HFFc6 (cell line): ENCODE measurements at places on chromosomes 3 and 15. TPM values are rescaled to one million over a fixed set of nuclear protein-coding genes. Genes with fewer than 3 reads are reported as not detected.
A peak's percentile ranks its signal among the peaks of the same experiment; 100 is the strongest.

- no peaks in the 10 kb centered on the region for H3K36me3 ChIP-seq
- DNase-seq, result peak; percentile 64
- H3K27me3 ChIP-seq, result no peaks in the 10 kb centered on the region
- H3K4me3 ChIP-seq, result peak overlapping the region; percentile 72
Measured at GRCh38 chr15:88920186-88920891, 7.2 kb upstream of the MFGE8 start.

DNA sequence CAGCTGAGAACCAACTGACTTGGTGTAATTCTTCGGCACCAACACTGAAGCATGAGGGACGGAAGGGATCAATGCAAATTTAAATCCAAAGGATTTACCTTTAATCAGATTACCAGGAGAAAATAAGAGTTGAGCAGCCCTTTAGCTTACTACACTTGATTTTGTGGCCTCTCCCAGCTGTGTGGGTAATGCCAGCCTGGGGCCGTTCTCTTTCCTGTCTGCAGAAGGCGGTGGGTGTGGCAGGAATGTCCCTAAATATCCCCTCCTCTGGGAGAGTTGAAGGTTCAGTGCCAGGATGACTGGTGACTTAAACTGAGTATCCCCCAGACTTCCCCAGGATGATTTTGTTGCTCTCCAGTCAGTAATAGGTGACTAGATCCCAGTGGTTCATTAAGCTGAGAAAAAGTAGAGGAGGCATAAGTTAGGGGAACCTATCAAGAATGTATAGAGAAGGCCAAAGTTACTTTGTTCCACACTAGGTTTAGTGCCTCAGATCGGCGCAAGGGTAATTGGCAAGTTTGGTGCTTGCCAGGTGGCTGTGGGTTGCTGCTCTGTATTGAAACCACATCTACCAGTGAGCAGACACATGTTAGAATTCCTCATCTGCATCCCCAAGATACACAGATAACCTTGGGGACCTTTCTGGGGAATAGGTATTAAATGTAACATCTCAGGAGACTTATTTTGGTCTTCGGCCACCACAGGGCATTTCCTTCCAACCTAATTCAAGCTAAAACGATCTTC lies 23.1 kb downstream of the MAPKBP1 start:
- peak overlapping the region; percentile 73 for H3K4me3 ChIP-seq
- H3K36me3 ChIP-seq, result peaks cover 21% of the 10 kb centered on the region; the same call in 1 of the 2 replicates
- no peak for DNase-seq

GRCh38 chr3:66910266-66911055 lies 87.6 kb upstream of the KBTBD8 start:
- no peaks in the 10 kb centered on the region for H3K36me3 ChIP-seq
- DNase-seq, result no peak
- H3K27me3 ChIP-seq, result no peaks in the 10 kb centered on the region
- H3K27ac ChIP-seq, result no peak overlapping the region

CAMKV gene
- total RNA-seq, result not detected in 3 replicates

SAMD7 gene
- not detected in 3 replicates for total RNA-seq

DNA sequence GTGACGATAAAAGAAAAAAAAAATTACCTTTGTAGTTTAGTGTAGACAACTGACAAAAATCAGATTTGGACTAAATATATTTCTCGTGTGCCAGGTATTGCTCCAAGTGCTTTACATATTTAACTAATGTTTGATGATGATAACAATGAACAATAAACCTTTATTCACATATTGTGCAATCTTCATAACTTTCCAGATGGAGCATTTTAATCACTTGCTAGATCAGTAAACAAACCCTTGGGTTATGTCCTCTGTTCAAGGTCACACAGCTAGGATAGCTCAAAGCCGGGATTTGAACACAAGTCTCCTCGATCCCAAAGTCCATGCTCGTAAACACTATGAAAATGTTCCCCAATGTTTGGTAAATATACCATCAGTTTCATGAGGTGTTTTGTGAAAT lies 14.5 kb downstream of the NCEH1 start:
- H3K36me3 ChIP-seq, result peaks cover 17% of the 10 kb centered on the region
- H3K4me3 ChIP-seq, result no peak overlapping the region
- no peak for DNase-seq
- no peaks in the 10 kb centered on the region; the same call in 1 of the 2 replicates for H3K27me3 ChIP-seq
- peaks cover 51% of the 10 kb centered on the region for H3K4me1 ChIP-seq
- H3K27ac ChIP-seq, result no peak overlapping the region

LTF gene
- 0.40 and 0.44 TPM in 2 replicates for total RNA-seq

GRCh38 chr3:58066842-58067241 lies 58.6 kb downstream of the FLNB start:
- peaks cover 4% of the 10 kb centered on the region for H3K36me3 ChIP-seq
- H3K27me3 ChIP-seq, result peaks cover 4% of the 10 kb centered on the region; the same call in 1 of the 2 replicates
- peak overlapping the region; percentile 65 for H3K27ac ChIP-seq
- peak overlapping the region; percentile 24 for H3K4me3 ChIP-seq
- peak; percentile 45 for DNase-seq
